Left kidney (tissue), 8 donors: ENCODE measurements at places on chromosomes 12 and 14. TPM values are rescaled to one million over a fixed set of nuclear protein-coding genes. Genes with fewer than 3 reads are reported as not detected.

VASH1 gene
- 36.7 TPM for polyA plus RNA-seq

CHPT1 gene
- polyA plus RNA-seq = 40.4 TPM

KCNA5 gene
- polyA plus RNA-seq = 1.9 TPM

PPFIBP1 gene
- 137 TPM for polyA plus RNA-seq

CFAP251 gene
- polyA plus RNA-seq = 14.5 TPM

PELI2 gene
- polyA plus RNA-seq = 28.3 TPM

REC8 gene
- 88.7 TPM for polyA plus RNA-seq

KERA gene
- not detected for polyA plus RNA-seq

CCDC60 gene
- polyA plus RNA-seq = 0.18 TPM

PLA2G1B gene
- 0.27 TPM for polyA plus RNA-seq

LYZ gene
- 19.5 TPM for polyA plus RNA-seq

ST8SIA1 gene
- 8.5 TPM for polyA plus RNA-seq

RPGRIP1 gene
- 0.58 TPM for polyA plus RNA-seq

GLIPR1L2 gene
- 2.6 TPM for polyA plus RNA-seq

ACSS3 gene
- 27.4 TPM for polyA plus RNA-seq

PPP2R3C gene
- polyA plus RNA-seq = 55.7 TPM

SMIM41 gene
- not detected for polyA plus RNA-seq

FAM186B gene
- 3.1 TPM for polyA plus RNA-seq

TNFAIP2 gene
- 29.6 TPM for polyA plus RNA-seq

HCAR2 gene
- polyA plus RNA-seq = 0.57 TPM

PDE3A gene
- 26.8 TPM for polyA plus RNA-seq

ESR2 gene
- 2.0 TPM for polyA plus RNA-seq

PRH2 gene
- polyA plus RNA-seq = 0.50 TPM

RNASE4 gene
- polyA plus RNA-seq = 1.0 TPM
